ENCODE measurements at places on chromosomes 16 and 17. TPM values are rescaled to one million over a fixed set of nuclear protein-coding genes. Genes with fewer than 3 reads are reported as not detected.

Gene FBXL19
- total RNA-seq: 9.6 TPM

Gene ABI3
- 3.0 TPM for total RNA-seq

Gene HBA2
- 648 TPM for total RNA-seq

Gene KIFC3
- total RNA-seq: 22.7 TPM

Measured in urinary bladder (tissue), 4 donors.